Hematopoietic multipotent progenitor cell treated with erythropoietin and hydrocortisone succinate and interleukin-3 and kit ligand, for 17 days (in vitro differentiated cells): ENCODE measurements at places on chromosomes 3 and 15.

DNA sequence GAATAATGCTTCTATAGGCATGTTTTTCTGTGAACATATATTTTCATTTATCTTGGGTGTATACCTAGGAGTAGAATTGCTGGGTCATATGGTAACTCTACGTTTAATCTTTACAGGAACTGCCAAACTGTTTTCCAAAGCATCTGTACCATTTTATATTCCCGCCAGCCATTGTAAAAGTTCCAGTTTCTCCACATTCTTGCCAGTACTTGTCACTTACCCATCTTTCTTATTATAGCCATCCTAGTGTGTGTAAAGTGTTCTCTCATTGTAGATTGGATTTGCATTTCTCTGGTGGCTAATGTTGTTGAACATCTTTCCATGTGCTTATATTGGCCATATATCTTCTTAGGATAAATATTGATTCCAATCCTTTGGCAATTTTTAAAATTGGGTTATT, 31.2 kb upstream of the CFAP20DC start:
- DNase-seq: no peak

- no peak for DNase-seq
Measured at GRCh38 chr15:22925875-22926274, 54.3 kb downstream of the CYFIP1 start.

- no peak for DNase-seq
Measured at GRCh38 chr3:15635121-15635661, 33.6 kb downstream of the BTD start.

- no peak for DNase-seq
Measured at GRCh38 chr3:38177181-38177580, 11.8 kb downstream of the OXSR1 start.

- no peak for DNase-seq
Measured at GRCh38 chr3:194685718-194686413, at the start of gene FAM43A. Gene FAM43A, plus strand, starts transcription at chr3:194685883. Its CDS starts 944 bp downstream, at chr3:194686827.

- no peak for DNase-seq
Measured at GRCh38 chr3:172076212-172076611, 36.8 kb downstream of the FNDC3B start.

GRCh38 chr15:47587940-47588802, 129.1 kb upstream of the SEMA6D start:
- no peak for DNase-seq

DNA sequence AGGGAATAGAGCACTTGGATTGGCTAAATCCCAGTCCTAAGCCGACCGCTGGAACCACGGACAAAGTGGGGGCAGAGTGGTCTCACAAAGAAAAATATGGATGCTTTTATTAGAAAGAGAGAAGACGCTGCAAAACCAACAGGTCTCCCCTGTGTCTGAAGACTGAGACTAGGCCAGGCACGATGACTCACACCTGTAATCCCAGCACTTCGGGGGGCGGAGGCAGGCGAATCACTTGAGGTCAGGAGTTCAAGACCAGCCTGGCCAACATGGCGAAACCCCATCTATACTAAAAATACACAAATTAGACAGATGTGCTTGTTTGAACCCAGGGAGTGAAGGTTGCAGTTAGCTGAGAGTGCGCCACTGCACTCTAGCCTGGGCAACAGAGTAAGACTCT, 61.8 kb downstream of the ZDHHC19 start:
- no peak for DNase-seq

GRCh38 chr3:20669675-20670074, 483.7 kb upstream of the SGO1 start:
- DNase-seq: no peak

GRCh38 chr3:65877160-65877559, 161.6 kb downstream of the MAGI1 start:
- no peak for DNase-seq
